ENCODE measurements at places on chromosomes 6 and 20.

GRCh38 chr6:139364302-139364981 is 10.0 kb downstream of the CITED2 start:
- no peak for DNase-seq

DNA sequence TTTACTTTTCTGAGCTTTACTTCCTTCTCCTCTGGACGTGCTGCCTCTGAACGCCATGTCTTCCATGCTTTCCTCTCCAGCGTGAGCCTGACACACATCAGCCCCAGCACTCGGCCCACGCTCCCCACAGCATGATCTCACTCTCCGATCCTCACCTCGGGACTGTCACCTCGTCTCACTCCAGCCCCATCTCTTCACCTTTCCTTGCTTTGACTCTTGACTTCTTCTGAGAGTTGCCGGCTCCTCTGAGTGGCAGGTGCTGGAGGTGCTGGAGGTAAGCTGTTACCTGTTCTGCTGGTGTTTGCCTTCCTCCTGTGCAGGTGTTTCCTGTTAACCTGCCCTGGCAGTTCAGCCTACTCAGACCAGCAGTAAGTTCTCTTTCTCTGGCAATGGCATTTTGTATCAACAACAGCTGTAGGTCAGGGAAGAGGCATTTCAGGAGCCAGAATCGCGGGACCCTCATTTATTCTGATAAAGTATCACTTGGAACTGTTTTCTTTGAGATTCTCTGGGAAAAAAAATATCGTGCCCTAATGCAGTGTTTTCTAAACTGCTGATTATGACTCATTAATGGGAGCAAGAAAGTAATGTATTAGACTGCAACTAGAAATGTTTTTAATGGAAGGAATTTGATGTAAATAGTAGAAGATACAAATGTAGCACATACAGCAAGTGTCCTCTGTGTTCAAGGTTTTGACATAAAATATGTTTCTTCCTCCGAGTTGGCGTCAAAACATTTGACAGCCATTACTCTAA is 106.5 kb downstream of the ARID1B start:
- peak; percentile 36 for DNase-seq

DNA sequence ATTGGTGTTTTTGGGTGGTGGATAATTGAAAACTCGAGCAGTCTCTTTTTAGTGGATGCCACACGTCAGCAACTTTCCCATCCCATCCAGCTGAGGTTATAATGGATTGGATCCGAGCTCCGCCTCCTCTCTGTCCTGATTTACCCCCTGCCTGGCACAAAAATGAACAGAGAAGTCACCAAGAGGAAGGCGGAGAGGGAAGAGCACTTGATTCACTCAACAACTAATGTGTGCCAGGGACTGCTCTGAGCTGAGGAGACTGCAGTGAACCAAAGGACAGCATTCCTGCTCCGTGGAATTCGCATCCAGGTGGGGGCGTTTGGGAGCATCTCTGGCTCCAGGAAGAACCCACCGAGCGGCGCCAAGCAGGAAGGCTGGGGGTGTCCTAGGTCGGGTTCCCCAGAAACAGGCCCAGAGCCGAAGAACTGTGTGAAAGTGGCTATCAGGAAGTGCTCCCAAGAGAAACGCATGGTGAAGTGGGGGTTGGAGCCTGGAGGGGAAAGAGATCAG is 95.8 kb upstream of the NAA20 start:
- DNase-seq, result no peak

- no peak for DNase-seq
These were observed 3.4 kb downstream of the MYT1 start for GRCh38 chr20:64167676-64168075.

- no peak for DNase-seq
These were observed 53.0 kb downstream of the FARS2 start for GRCh38 chr6:5314191-5314865.

DNA sequence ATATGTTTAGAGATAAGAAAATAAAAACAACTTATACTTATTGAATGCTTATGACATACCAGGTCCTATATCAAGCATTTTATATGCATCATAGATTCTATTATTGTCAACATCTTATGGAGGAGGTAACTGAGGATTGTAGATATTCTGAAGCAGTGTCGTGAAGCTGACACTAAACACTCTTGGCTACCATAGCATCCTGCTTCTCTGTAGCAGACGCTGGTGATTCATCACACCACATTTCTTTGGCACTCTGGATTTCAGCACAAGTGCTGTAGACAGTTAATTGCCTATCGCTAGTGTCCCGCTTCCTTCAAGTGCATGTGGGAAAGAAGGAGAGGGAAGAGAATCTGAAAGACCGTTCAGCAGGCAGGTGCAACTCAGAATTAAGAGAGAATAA is 317.1 kb downstream of the PLCB1 start:
- DNase-seq, result no peak

DNA sequence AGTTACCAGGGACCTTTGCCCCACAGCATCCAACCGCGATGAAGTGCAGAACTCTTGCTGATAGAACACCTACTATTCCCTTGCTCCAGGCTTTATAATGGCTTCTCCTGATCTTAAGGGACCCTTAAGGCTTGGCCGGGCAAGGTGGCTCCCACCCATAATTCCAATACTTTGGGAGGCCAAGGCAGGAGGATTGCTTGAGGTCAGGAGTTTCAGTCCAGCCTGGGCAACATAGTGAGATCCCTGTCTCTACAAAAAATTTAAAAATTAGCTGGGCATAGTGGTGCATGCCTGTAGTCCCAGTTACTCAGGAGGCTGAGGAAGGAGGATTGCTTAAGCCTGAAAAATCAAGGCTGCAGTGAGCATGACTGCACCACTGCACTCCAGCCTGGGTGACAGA is 68.8 kb downstream of the GCNT2 start:
- no peak for DNase-seq

GRCh38 chr6:136365776-136366354 is 76.2 kb upstream of the BCLAF1 start:
- no peak for DNase-seq

DNA sequence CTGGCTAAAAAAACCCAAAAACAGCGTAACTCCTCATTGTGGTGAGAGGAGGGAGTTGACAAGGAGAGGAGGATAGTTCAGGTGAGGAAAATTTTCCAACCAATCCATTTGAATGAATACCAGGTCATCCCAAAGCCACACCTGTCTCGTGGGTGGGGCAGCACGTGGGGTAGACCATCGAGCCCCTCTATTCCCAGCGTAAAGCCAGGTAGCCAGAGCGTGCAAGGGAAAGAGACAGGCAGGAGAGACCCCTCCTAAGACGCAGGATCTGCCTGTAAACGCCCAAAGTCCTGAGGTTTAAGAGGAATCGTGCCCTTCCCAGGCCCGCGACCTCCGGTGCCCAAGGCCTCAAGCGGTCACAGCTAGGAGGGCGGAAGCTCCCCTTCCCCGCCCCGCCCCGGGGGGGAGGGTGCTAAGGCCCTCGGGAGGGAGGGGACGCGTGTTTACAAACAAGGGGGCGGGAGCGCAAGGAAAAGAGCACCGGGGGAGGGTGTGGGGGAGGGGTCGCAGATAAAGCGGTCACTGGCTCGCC is 712 bp downstream of the RXRB start:
- peak; percentile 63 for DNase-seq

GRCh38 chr20:48311956-48312355 is 515.8 kb downstream of the PREX1 start:
- DNase-seq, result no peak

DNA sequence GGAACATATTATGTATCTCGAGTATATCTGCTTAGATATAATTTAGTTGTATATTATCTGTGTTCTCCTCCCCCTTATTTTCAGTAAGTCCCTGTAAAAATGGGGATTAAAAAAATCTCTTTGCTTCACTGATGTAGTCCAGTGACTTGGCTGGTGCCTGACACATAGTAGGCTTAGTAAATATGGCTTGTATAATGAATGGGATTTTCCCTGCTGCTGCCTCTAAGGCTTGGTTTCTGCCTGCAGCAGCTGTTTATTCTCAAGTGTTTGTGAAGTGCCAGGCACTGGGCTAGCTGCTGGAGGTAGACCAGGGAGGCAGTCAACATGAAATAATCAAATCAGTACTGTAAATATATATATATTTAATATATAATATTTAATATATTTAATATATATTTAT is 1.6 kb upstream of the ZFP64 start:
- DNase-seq, result no peak

- no peak for DNase-seq
These were observed 98.8 kb upstream of the CITED2 start for GRCh38 chr6:139473231-139473701.

DNA sequence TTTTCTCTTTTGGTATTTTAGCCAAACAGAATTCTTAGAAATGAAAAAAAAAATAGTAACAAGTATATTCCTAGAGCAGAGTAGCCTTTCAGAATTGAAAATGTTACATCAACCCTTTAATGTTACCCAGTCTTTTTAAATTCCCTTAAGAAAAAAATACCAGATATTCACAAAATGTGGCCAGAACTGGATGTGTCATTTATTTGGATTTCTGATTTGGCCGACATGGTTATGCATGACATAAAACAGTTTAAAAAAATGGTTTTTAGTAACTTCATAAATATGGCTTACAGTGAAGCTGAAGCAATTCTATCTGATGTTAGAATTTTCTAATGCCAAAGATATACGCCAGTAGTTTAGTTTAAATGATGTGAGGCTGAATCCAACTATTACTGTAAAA is 112.0 kb downstream of the ATXN1 start:
- DNase-seq, result no peak

- no peak for DNase-seq
These were observed 1.9 kb downstream of the TAB2 start for GRCh38 chr6:149319422-149319821.

DNA sequence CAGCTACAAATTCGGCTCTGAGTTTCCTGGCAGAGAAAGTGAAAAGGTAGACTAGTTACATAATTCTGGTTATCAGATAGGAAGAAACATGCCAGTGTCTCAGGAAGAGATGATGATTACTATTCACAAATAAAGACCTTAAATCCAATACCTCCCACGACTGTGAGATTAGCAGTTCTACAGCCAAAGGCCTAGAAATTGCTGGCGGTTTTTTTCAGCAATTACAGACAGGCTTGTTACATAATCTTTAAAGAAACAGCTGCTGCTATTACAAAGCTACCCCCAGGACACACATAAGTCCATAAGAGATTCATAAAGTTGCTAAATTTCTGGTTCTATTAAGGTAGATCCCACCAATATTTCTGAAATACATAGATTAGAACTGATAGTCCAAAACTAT is 40.2 kb downstream of the PIGU start:
- no peak for DNase-seq

DNA sequence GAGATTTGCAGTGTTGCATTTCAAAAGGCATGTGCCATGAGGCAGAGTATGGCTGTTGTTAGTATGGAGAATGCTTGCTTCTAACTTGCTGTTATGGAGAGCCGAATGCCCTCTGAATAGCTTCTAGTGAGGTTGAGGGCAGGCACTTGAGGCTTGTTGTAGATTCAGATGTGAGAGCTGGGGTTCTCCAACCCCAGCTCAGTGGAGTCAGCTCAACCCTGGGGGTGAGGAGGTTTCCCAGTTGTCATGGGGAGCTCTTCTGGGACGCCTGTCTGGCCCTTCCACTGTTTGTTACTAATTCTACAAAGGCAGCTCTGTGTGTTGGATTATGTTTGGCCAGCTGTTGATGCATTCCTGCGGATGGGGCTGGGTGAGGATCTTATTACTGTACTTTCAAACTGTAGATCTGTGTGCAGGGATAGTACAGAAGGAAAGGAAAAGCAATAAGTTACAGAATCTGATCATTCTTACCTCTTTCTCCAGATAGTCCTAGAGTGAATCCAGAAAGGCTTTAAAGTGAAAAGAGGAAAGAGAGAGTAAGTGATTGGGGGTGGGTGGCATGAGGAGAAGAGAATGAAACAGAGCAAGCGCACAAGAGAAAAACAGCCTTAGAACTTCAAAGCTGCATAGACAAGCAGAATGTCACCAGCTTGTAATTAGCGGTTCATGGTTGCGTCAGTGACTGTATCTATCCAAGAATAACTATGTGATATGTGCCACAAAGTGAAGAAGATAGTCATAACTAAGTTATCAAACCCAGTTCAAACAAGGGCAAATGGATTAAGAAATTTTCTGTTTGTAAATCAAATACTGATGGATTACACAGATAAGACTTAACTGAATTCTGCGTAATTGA is 148.7 kb downstream of the PRL start:
- no peak for DNase-seq

- DNase-seq, result no peak
These were observed 37.9 kb upstream of the IRAK1BP1 start for GRCh38 chr6:78829407-78829806.

DNA sequence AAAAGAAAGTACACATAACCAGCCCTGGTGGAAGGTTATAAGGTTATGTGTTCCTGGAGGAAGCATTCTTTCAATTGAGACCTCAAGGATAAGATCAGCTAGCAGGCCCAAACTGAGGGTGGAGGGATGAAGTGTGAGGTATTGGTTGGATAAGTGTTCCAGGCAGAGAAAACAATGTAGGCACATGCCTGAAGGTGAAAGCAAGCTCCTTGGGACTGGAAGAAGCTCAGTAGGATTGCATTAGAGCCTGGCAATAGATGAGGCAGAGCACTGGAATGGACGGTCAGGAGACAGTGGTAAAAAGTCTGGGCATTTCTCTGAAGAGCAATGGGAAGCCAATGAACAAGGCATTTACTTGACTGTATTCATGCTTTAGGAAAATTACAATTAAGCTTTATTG is 89.9 kb upstream of the SHLD1 start:
- no peak for DNase-seq

- no peak for DNase-seq
These were observed 34.7 kb upstream of the IGF2R start for GRCh38 chr6:159934181-159934580.

DNA sequence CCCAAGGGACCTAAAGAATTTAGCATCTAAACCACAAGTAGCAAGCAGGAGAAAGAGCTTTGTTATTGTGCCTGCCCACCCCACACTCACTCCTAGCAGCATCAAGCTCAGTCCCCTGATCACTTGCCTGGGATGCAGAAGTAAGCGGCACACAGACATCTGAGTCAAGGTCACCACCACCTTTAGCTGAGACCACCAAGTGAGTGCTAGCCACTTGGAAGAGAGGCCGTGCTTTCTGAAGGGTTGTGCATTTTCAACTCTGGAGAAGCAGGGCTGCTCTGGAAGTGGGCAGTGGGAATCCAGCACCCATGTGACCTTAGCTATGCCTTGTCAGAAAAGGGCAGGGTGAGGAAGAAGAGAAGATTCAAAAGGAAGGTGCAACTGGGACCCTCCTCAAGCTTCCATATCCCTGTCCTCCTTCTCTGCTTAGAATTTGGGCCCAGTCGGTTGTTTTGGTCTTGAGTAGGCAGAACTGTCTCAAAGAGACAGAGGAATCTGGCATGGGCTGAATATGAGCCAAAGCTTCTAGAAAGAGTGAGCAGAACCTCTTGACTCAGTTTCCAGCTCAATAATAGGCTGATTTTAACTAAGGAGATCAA is 6.2 kb downstream of the NR2E1 start:
- no peak for DNase-seq
